Fibroblast of skin of back (primary cell): ENCODE measurements at places on chromosomes 7 and 10.

DNA sequence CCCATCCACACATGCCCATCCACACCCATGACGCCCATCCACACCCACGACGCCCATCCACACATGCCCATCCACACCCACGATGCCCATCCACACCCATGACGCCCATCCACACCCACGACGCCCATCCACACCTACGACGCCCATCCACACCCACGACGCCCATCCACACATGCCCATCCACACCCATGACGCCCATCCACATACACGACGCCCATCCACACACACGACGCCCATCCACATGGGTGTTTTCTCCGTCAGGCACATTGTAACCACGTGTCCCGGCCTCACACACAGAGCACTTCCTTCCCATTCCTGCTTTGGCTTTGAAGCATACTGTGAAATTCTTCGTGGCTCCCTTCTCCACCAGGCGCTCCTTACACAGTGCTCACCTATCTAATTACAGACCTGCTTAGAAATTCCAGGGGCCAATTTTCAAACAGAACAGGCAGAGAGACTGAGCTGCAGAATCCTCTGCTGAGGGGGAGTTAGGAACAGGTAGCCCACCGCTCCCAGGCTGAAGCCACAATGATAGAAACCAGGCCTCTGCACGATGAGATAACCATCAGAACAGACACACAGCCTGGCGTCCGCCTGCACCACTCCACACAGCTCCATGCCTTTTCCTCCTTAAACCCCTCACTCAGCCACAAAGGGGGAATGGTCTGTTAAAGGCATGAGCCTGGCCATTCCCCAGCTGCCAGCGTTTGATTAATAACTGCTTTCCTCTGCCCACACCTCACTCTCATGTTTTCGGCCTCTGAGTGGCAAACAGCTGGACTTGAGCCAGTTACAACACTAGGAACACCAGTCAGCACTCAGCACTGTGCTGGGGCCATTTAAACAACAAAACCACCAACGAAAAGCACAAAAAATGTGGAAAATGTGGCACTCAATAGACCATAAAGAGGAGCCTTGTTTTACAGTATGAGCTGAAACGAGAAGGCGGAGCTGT lies 501.6 kb downstream of the PTPRN2 start:
- DNase-seq, result no peak

GRCh38 chr7:120941064-120941463 lies 9.5 kb upstream of the ING3 start:
- peak; percentile 8 for DNase-seq

DNA sequence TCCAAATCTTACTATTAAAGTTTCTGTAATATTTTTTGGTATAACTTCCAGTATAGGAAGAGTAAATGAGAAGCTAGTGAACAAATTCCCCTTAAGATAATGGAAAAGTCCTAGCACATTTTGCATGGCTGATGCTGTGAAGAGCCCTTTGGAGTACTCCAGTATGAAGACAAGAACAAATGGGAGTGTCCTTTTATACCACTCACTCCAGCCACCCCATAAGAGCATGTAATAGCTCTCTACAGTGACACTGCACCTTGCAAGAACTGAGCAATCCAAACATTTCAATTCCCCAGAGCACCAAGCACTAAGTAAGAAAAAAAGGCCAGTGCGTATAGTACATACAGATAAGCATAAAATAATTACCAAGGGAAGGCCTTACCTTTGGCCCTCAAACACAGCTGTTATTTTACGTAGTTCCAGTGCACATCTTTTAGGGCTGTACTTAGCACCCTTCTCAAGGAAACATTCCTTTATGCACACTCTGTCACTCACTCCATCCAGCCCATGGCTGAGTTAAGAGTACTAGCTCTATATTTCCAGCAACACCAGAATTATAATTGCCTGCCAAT lies 135.4 kb downstream of the ST7 start:
- DNase-seq, result no peak

- peak; percentile 57 for DNase-seq
Measured at GRCh38 chr7:41020056-41020455, 682.8 kb downstream of the INHBA start.

- no peak for DNase-seq
Measured at GRCh38 chr7:108109221-108109908, 20.8 kb downstream of the LAMB4 start.

DNA sequence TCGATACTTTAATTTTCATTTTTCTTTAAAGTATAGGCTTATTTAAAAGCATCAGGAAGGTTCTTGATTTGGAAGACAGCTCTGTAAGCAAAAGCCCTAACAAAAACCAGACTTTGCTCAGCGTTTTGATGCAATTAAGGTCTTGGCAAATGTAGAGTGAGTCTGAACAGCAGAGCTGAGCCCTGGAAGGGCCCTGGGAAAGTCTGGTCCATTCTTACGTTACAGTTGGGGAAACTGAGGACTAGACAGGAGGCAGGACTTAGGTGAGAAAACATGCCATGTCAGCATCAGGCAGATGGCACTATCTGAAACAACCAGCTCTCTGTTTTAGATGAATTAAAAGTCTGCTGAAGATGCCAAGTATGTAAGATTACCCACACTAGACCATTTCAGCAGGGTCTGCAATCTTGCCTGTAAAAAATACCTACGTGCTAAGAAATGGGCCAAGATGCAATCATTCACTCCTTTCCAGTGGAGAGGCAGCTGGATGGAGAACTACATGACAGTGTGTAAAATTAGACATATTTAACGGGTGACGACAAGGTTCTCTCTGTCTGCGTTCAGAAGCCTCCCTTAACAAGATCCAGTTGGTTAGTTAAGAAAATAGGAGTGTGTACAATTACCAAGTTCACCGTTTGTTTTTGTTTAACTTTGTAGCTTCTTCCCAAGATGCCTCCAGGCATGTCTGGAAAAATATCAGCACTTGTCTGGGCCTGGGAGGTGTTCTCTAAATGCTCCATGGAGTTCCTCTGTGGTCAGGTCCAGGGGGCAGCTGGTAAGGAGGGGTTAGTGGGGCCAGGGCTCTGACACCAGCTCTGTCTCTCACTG lies 502.3 kb upstream of the ZMIZ1 start:
- DNase-seq, result peak; percentile 42

- no peak for DNase-seq
Measured at GRCh38 chr10:120530699-120531098, 73.7 kb downstream of the PLPP4 start.

DNA sequence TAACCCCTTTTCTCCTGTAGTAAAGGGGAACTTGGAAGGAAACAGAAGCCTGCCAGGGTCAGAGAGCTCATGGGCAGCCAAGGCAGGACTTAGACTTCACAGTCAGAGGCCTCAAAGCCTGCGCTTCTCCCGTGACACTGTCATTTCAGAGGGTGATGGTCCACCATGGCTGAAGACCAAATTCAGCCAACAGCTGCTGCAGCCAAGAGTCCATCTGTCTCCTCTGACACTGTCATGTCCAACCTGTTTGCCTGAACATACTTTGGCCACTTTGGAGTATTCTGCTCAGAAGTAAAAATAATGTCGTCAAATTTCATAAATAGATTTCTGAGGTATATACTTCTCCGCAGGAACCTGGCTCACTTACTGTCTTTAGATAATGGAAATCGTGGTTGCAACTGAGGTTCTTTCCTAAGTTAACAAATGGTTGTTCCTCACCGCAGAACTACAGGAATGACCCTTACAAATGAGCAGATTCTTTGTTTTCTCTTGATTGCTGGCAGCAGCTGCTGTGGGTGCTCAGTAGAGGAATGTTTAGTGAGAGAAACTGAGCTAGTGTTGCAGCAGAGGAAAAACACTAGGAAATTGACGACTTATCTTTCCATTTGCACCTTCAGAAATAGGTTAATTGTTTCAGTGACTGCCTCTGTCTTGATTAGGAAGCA lies 626.5 kb downstream of the SDK1 start:
- DNase-seq, result no peak

- no peak for DNase-seq
Measured at GRCh38 chr10:3812141-3812540, 27.1 kb upstream of the KLF6 start.

DNA sequence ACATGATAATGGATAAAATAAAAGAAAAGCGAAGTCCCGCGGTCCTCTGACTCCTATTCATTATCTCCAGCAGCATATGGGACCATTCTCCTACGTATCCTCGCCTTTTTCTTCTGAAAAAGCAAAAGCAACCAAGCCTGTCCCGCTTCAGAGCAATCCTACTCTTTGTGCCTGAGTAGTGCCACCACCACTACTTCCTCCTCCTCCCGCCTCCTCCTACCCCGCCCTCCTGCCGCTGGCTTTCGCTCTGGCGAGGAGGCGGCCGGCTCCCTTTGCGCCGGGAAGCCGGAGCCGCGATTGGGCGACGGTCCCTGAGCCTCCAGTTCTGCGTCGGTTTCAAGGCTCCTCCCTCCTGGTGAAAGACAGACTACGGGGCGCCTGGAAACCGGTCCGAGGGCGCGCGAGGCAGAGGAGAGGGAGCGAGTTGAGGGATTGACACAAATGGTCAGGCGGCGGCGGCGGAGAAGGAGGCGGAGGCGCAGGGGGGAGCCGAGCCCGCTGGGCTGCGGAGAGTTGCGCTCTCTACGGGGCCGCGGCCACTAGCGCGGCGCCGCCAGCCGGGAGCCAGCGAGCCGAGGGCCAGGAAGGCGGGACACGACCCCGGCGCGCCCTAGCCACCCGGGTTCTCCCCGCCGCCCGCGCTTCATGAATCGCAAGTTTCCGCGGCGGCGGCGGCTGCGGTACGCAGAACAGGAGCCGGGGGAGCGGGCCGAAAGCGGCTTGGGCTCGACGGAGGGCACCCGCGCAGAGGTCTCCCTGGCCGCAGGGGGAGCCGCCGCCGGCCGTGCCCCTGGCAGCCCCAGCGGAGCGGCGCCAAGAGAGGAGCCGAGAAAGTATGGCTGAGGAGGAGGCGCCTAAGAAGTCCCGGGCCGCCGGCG lies at the start of gene FZD1:
FZD1 (plus strand) TSS at position 388 of the 878 bp plus-strand sequence; CDS start at position 836, 448 bp downstream.
- DNase-seq, result peak; percentile 99

DNA sequence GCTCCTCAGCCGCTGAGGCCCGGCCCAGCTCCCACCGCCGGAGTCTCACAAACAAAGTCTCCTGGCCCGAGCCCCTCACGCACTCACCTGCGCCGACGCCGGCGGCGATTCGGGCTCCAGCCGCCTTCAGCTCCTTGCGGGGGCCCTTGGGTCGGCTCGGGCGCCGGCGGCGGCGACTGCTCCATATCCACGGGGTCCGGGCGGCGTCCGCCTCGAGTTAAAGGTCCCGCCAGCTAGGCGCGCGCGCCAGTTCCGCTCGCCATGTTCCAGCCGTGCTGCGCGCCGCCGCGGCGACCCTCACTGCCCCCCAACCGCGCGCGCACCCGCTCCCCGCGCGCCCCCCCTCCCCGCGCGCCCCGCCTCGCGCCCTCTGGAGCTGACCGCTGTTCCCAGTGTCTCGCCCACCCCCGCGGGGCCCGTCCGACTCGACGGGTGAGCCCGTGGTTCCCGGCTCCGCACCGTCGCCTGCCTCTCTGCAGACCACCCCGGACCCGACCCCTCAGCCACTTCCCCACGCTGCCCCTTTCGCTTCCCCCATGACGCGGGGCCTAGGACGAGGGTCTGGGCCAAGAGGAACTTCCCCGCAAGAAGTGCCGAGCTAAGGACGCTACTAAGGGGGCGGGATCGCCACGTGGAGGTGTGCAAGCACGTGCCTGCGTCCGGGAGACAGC lies 396.1 kb downstream of the ZNF33B start:
- peak; percentile 0 for DNase-seq

DNA sequence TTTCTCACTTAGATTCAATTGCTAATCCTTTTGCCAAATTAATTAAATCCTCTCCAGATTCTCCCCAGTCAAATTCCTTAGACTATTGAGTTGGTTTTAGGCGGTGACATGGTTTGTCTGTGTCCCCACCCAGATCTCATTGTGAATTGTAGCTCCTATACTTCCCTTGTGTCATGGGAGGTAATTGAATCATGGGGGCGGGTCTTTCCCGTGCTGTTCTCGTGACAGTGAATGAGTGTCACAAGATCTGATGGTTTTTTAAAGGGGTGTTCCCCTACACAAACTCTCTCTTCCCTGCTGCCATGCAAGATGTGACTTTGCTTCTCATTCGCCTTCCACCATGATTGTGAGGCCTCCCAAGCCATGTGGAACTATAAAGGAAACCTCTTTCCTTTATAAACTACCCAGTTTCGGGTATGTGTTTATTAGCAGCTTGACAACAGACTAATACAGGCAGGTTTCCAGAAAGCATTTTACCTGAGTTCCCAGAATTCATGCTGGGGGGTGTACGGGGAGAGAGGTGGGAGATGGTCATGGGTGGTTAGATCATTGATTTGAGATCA lies 44.7 kb upstream of the GARS1 start:
- peak; percentile 19 for DNase-seq

- DNase-seq, result no peak
Measured at GRCh38 chr7:42045961-42046360, 191.0 kb downstream of the GLI3 start.

GRCh38 chr7:98250789-98251188 lies 1.2 kb downstream of the TECPR1 start:
- no peak for DNase-seq
